ENCODE measurements at places on chromosomes 4 and X. TPM values are rescaled to one million over a fixed set of nuclear protein-coding genes. Genes with fewer than 3 reads are reported as not detected.

NLGN3 gene
- polyA plus RNA-seq: 4.5 TPM

MTCP1 gene
- polyA plus RNA-seq: 15.5 TPM

DNA sequence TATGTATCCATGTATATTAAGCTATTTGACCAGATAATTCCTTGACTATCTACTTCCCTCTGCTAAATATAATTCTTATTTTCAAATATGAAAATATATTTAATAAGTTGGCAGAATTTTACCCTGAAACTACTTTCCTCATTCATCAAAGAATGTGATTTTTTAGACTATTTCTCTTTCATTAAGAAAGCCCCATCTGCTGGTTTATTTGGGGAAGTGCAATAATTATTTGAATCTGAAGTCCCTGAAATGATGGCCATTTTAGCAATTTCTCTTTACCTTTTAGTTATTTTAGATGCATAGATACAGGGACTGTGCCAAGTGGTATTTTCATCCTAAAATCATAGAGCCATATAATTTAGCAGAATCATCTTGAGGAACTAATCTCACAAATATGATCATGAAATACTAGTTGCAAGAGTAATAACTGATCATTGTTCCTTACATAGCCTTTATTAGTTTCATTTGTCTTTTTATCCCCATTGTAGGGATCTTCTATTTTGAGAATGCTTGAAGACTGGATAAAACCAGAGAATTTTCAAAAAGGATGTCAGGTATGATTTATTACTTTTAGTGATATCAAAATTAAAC lies 39.0 kb downstream of the ENPEP start:
- no peak for DNase-seq

DNA sequence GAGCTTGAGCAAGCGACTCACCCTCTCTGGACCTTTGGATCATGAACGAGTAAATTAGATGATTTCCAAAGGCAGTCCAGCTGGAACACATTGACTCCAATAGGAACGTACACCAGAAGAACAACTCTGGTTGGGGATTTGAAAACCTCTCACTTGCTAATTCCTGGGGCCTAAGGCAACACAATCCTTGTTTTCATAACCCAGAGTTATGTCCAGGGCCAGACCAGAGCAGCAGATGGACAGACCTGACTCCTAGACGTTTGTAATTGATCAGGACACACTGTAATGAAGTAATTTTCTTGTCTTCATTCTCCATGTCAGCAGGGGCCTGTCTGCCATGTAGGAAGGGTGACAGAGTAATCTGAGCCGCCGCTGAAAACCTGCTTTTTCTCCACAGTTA lies 283.9 kb downstream of the IDS start:
- DNase-seq: no peak

GRCh38 chr4:54678826-54679225 lies 21.1 kb downstream of the KIT start:
- no peak for DNase-seq

DNA sequence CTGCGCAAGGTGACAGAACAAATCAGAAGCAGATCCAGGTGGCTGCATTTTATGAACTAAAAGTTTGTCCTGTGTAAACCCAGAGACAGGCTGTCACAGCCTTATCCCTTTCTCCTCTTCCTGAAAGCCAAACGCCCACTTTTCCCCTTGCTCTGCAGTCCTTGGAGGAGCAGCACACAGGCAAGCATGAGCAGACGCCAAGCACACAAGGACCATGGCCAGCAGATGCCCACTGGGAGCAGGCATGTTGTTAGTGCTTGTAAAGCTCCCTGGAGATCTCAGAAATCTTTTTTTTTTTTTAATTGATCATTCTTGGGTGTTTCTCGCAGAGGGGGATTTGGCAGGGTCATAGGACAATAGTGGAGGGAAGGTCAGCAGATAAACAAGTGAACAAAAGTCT lies 11.5 kb upstream of the HOPX start:
- no peak for DNase-seq

RAB33A gene
- polyA plus RNA-seq: 1.0 TPM

DNA sequence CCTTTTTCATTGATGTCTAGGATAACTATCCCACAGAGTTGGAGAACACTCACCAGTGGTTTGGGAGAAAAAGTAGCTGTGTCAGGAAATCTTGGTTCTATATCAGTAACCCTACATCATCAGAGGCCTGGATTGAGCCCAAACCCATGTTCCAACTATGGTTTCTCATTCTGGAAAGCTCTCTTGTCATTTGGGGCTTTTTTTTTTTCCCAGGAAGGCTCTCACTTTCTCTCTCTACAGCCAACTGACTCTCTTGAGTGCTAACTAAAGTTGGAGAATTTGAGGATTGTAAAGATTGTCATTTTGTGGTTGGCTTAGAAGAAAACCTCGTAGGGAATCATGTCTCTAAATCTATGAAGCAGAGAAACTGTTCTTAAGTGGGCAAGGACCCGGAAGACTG lies 228.2 kb upstream of the DIPK2B start:
- DNase-seq: no peak

- DNase-seq: no peak
Measured at GRCh38 chr4:127629371-127629770, 3.4 kb upstream of the INTU start.

RASL11B gene
- 36.3 TPM for polyA plus RNA-seq

DNA sequence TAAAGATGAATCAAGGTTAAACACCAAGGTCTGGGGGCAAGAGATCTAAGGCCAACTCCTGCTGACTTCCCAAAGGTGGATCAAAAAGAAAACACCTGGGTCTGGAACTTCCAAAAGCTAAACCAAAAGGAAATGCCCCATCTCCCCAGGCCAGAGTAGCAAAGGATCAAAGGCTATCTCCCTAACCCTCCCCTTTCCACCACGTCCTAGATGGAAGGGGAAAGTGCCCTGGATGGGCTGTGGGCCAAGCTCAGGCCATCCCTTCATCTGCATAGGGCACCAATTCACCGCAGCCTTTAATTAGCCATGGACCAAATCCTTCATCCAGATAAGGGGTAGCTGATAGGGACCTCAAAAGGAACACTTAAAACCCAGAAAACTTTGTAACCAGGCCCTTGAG lies 100.2 kb downstream of the WDFY3 start:
- no peak for DNase-seq

ERVMER34-1 gene
- polyA plus RNA-seq: 4.3 TPM

CDKL2 gene
- polyA plus RNA-seq: 13.0 TPM

DNA sequence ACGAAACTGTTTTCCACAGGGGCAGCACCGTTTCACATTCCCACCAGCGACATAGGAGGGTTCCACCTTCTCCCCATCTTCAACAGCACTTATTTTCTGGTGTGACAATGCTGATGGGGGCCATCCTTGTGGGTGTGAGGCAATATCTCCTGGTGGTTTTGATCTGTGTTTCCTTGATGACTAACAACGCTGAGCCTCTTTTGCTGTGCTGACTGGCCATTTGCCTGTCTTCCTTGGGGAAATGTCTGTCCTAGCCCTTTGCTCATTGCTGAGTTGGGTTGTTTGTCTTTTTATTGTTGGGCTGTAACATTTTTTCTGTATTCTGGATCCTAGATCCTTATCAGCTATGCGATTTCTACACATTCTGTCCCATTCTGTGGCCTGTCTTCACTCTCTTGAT lies 33.7 kb downstream of the ATP2B3 start:
- DNase-seq: no peak

DNA sequence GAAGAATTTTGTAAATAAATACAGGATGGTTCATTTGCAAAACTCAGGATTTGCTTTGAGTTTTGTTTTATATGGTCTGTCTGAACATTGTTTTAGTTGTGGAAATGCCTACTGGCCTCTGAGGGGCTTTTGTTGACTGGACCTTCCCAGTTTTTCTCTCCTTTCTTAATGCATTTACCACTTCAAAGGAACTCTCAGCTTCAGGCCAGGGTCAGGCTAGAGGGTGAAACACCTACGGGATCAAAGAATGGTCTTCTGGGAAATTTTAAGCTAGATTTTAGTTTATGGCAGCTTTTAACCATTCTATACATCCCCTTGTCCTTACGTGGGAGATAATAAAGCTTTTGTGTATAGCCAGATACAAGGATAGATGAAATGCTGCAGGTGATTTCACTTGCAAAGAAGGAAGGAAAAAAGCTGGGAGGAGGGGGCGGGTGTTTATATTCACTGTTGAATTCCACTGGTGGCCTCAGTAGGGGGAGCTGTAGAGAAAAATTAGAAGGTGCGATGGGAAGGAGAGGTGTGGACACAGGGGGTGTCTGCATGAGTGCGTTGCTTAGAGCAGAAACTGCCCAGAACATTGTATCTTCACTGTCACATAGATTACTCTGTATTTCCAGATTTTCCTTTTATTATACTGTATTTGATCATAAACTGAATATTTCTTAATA lies 151.8 kb downstream of the TSPAN5 start:
- no peak for DNase-seq

GALNTL6 gene
- polyA plus RNA-seq: 3.2 TPM

DNA sequence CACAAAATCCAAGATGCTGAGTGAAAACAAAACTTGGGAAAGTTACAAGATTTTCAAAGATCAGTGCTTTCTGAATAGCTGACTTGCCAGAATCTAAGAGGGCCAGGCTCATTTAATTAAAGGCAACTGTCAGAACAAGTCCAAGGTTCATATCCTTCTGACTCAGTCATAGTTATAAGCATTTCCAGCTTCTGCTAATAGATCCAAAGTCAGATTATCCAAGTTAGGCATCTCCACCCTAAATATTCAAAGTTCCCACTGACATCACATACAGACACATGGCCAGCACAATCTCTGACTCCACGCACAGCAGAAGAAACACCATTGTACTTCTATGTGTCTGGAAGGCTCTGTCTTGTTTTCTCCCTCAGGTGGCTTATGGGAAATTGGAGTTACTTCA lies 41.8 kb downstream of the GASK1B start:
- no peak for DNase-seq

GRCh38 chr4:111631215-111631999 lies 513.8 kb upstream of the FAM241A start:
- no peak for DNase-seq

DNA sequence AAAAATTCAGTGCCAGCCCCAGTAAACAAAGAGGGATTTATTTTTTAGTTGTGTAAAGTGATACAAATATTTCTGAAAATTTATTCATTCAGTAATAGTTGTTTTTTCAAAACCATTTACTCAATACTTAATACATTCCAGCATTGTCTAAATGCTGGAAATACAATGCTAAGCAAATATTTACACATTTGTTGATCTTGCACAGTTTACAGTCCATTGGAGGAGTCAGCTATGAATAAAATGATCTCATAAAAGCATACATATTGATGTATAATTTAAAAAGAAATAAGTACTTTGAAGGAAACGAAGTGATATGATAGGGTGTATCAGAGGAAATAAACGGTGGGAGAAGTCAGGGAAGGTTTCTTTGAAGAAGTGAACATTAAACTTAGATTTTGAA lies 1942.1 kb upstream of the ADGRL3 start:
- DNase-seq: no peak

DNA sequence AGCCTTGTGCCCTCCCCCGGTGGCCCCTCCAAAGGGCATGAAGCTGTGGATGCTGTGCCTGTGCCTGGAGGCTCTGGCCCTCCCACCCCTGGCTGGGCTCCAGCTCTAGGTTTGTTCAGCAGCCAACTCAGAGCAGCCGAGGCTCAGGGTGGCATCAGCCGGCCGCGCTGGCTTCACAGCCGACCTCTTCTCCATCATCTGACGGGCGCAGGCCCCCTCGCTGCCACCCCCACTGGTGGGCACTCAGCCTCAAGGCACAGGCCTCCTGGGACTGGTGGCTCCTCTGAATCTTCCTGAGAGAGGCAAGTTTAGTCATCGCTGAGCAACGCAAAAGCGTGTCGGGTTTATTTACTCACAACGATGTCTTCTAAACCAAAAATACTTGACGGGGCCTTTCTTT lies 46.0 kb downstream of the PCGF3 start:
- no peak for DNase-seq

GRCh38 chrX:47751670-47752069 lies 85.0 kb upstream of the ZNF81 start:
- DNase-seq: no peak

GRCh38 chr4:110085131-110085530 lies 113.3 kb downstream of the ELOVL6 start:
- no peak for DNase-seq

DNA sequence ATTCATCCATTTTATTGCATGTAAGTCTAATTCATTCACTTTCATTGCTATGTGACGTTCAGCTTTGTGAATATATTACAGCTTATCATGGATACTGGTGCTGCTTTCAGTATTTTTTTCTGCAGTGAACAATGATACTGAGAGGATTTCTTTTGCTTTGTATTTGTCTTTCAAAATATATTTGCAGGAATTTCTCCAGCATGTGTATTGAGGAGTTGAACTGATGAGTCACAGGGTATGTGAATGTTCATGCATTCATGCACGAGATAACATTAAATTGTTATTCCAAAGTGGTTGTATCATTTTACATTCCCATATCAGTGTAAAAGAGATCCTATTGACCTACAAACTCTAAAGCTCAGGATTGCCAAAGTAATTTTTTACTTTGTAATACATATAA lies 283.8 kb upstream of the ARSJ start:
- DNase-seq: no peak

DNA sequence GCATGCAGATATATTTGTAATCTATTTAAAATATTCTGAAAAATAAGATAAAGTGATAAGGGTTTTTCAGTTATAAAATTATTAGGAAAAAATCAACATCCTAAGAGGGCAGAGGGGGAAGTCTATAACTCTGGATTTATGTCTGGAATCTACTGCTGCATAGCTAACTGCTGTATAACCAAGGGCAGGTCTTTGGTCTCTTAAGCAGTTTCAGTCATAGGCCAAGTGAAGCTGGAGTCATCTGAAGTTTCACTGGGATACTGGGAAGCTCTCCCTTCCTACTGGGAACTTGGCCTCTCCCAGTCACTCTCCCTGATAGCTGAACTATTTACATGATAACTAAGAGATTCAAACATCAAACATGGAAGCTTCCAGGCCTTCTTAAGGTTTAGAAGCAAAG lies 1409.9 kb upstream of the PCDH7 start:
- DNase-seq: no peak

RXFP1 gene
- polyA plus RNA-seq: 0.38 TPM

TECRL gene
- polyA plus RNA-seq: not detected

- DNase-seq: no peak
Measured at GRCh38 chr4:181224852-181225251, 1018.4 kb upstream of the TENM3 start.

DNA sequence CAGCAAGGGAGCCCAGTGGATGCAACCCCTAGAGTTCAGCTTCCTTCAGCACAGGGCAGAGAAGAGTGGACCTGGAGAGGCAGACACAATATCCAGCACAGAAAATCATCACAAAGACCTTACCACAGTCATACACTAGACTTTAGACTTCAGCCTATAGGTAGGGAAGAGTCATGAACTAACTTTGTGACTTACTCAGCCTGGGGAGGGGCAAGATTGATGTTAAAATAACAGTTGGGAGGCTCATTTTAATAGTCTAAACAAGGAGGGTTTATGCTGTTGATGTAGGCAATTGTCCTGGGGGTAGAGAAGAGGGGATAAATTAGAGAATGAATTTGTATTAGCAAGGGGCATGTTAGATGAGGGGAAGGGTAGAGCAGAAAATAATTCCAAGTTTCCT lies 124.2 kb downstream of the SOWAHB start:
- DNase-seq: no peak

CT83 gene
- polyA plus RNA-seq: not detected

MAGEC2 gene
- polyA plus RNA-seq: not detected
